Stimulated activated CD8-positive, alpha-beta memory T cell treated with anti-CD3 and anti-CD28 coated beads, Interleukin-12 subunit alpha, Interleukin-12 subunit beta, amount 100 ng/mL, for 1 hour (primary cell): ENCODE measurements at places on chromosomes 16 and 17.

DNA sequence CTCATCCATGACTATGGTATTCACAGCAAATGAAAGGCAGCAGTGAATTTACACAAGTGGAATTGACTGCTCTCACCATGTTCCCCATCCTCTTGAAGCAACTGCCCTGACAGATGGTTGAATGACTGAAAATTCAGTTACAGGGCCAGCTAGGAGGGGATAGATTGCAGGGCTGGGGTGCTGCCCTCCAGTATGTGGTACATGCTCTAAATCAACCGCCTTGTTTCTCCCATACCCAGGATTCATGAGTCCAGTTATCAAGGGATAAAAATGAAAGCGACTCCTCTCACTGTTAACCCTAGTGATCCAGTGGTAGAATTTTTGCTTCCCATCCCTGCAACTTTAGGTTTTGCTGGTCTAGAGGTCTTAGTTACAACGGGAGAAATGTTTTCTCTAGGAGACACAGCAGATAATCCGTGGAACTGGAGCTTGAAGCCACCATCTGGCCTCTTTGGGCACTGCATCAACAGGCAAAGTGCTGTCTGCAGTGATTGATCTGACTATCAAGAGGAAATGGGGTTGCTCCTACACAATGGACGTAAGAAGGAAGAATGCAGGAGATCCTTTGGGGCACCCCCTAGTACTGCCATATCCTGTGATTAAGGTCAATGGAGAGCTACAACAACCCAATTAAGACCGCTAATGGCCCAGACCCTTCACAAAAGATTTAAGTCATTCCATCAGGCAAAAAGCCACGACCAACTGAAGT lies 32.0 kb downstream of the SCPEP1 start:
- peak; percentile 22 for DNase-seq

GRCh38 chr17:65368341-65368740 lies 193.1 kb downstream of the AXIN2 start:
- DNase-seq: no peak

GRCh38 chr17:77814091-77814772 lies 144.3 kb upstream of the TNRC6C start:
- no peak for DNase-seq

- no peak for DNase-seq
These were observed 13.5 kb upstream of the CALB2 start for GRCh38 chr16:71345031-71345430.

DNA sequence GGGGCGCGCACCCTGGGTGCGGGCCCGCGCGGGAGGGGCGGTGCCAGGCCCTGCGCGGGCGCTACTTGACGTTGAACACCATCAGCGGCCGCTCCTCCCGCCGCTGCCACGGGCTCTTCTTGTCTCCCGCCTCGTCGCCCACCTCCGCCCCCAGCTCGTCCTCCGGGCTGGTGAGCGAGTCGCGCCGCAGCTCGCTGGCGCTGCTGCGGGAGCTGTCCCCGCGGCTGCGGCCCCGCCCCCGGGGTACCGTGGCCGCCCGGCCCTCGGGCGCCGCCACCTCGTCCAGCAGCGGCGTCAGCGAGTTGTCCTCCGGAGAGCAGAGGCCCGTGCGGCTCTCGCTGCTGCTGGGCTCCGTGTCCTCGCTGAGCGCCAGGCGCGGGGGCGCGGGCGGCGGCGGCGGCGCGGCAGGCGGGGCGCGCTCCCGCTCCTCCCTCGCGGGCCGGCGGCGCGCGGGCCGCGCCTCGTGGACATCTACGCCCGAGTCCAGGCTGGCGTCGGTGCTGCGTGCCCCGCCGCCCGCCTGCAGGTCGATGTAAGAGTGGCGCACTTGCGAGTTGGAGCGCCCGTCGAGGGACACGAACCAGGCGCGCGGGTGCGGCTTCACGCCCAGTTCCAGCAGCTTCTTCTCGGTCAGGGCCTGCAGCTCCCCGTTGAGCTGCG lies 8.7 kb downstream of the GRN start:
- DNase-seq: no peak

- DNase-seq: no peak
These were observed 424.7 kb downstream of the CDH13 start for GRCh38 chr16:83051451-83051850.

DNA sequence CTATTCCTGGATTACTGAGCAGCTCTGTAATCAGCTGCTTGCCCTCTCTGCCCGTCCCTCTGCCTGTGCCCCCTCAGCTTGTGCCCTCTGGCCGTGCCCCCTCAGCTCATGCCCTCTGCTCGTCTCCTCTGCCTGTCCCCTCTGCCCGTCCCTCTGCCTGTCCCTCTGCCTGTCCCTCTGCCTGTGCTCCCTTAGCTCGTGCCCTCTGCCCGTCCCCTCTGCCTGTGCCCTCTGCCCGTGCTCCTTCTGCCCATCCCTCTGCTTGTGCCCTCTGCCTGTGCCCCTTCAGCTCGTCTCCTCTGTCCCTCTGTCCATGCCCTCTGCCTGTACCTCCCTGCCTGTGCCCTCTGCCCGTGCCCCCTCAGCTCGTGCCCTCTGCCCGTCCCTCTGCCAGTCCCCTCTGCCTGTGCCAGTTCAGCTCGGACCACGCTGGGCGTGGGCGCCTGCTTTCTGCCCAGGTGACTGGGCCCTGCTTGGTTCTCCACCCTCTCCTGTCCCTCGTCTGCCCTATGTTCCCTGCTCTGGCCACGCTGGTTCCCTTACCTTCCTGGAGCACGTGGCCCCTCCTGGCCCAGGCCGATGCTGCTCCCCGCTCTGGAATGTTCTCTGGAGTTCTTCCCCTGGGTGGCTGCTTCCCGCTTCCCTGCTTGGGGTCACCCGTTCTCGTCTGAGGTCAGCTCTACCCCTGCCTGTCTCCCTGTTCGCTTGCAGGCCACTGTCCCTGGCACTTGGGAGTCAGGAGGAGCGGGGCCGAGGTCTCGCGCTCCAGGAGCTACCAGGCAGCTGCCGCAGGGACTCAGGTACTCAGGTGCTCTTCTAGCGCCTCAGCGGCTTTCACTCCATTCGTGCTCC lies 63.9 kb downstream of the BANP start:
- no peak for DNase-seq

DNA sequence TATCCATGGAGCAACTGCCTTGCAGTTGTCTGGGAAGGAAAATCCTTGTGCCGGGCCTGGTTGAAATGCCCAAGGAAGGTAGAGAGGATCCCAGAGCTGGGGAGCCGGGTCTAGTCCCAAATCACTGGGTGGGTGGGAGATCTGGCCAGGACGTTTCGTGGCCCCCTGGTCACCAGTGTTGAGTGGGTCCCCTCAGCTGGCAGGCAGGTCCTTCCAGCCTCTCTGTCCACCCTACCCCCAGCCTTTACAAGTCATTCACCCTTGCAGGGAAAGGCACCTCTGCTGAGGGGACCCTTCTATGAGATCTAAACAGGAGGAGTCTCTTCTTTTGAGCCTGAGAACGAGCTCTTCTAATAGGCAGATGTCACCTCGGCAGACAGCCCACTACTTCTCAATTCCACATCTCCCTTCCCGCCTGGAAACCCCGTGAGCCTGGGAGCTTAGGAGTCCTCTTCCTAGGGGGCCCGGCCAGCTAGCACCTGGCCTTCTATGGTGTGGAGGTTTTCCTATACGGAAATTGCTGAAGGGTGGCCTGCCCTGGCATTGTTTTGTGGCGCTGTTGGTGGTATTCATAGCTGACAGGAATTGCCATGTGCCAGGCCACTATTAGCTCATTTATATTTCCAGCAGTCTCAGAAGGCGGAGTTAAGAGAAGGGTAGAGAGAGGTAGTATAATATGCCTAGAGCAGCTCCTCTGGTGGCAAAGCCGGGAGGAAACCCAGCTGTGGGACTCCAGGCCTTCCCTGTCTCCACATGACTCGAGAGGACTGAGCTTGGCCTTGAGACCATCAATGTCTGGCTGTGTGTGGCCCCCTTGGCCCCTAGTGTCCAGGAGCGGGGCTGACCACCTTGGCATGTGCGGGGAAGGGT lies 13.3 kb downstream of the MPRIP start:
- no peak for DNase-seq

DNA sequence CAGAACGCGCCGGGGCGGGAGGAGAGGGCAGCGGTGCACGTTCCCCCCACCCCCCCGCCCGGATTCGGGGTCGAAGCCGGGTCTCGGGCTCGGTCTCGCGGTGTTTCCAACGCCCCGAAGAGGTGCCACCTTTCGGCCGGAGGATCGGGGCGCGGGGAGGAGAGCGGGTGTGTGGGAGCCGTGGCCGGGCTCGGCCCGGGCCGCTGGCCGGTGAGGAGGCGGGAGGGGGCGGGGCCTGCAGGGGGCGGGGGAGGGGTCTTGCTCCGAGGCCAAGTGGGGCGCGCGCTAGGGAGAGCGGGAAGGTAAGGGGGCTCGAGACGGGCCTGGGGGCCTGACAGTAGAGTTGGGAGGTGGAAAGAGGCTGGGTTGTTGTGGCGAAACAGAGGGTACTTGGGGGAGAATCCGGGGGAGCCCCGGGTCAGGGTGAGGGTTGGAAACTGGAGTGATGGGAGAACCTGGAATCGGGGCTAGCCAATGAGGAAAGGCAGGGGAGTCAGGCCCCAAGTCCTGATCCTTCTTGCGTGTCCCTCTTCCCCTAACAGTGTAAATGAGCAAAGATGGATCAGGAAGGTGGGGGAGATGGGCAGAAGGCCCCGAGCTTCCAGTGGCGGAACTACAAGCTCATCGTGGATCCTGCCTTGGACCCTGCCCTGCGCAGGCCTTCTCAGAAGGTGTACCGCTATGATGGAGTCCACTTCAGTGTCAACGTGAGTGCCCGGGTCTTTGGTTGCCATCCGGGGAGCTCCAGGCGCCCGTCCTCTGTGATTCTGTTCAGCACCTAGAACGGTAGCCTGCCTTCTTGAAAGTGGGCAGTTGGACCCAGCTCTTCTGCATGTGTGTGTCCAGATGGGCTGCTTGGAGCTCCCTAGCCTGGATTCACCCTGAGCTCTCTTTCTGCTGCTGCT lies 873 bp downstream of the SETD1A start:
- no peak for DNase-seq

DNA sequence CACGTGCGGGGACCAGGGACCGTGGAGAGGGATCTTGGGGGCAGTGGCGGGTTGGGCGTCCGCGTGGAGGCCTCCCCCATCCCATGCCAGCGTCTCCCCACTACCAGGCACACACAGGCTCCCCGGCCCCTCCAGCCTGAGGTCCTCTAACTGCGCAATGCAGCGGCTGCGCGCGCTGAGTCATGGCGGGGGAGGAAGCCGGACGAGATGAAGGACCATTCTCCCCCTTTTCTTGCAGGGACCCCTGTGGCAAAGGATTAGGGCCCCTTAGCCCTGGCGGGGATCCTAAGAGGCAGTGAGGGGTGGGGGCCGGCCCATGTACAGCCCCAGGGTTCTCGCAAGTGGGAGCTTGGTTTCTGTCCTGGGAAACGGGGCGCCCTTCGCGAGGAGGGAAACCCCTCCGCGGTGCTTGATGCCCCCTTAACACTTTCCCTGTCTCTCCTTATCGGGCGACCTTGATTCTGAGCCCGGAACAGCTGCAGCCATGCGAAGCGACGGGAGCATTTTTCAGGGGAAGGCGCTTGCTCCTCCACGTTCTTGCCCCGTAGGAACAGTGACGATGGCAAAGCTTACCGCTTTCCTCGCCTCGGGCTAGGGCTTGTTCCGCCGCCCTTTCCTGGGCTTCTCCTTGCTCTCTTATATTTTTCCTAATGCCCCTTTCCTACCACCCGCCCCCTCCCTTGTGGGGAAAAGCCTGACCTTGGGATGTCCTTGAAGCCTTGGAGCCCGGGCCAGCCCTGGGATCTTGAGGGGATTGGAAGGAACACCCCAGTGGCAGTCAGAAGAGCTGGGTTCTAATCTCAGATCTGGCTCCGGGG lies 592 bp downstream of the ALDOA start:
- DNase-seq: no peak

GRCh38 chr16:2859686-2860265 lies 1.8 kb upstream of the PRSS22 start:
- no peak for DNase-seq

DNA sequence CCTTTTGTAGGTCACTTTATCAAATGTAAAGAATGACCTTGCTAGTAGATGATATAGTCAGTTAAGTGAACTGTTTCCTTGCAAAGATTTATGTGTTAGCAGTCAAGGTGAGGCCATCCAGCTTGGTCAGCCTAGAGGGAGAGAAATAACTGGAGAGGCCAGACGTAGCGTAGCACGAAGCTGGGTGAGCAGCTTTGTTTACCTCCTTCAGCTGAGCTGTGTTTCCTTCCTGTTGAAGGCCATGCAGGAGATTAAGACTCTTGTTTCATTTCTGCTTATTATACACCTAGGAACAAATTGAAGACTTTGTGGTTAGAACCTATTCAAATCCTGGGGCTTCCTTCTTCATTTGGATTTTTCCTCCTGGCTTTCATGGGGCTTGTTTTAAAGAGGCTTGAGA lies 267.1 kb downstream of the PHKB start:
- DNase-seq: no peak

DNA sequence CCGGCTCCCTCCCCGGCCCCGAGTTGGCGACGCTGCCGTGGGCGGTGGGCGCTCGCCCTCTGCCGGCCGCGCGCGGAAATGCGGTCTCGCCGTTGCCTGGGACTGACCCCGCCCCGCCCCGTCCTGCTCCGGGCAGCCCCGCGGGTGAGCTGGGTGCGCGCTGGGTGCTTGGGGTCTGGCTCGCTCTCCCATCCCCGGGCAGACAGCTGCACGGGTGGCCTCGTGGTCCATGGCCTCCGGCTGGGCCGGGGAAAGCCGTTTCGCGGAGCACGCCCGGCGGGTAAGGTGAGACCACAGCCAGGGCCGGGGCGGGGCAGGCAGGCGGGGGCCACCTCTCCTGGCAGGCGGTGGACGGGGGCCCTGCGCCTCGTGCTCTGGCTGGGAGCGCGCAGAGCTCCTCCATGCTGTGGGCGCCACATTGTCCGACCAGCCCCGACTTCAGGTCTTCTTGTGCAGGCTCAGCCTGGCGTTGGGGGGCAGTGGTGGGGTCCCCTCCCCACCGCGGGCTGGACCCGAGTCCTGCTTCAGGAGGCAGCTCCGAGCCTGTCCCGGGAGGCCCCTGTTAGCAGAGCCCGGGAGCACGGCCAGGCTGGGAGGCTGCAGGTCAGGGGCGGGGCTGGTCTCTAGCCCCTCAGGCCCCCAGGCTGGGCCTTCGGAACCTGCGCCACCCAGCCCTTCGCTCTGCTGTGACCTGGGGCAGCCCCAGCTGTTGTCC lies 7.0 kb upstream of the C1QTNF8 start:
- DNase-seq: peak; percentile 42

- no peak for DNase-seq
These were observed 133.1 kb downstream of the ANKRD11 start for GRCh38 chr16:89357055-89357816.

GRCh38 chr16:69071036-69071435 lies 34.4 kb upstream of the HAS3 start:
- no peak for DNase-seq

GRCh38 chr17:3965118-3965800 lies 1.0 kb upstream of the ATP2A3 start:
- peak; percentile 52 for DNase-seq

GRCh38 chr16:48318630-48319029 lies 66.6 kb downstream of the SIAH1 start:
- DNase-seq: peak; percentile 5
